ENCODE measurements at places on chromosomes 2 and 18.

GRCh38 chr2:54417577-54417976 lies 38.5 kb upstream of the SPTBN1 start:
- no peak for DNase-seq

GRCh38 chr2:80395251-80395650 lies 90.7 kb upstream of the LRRTM1 start:
- DNase-seq, result no peak

DNA sequence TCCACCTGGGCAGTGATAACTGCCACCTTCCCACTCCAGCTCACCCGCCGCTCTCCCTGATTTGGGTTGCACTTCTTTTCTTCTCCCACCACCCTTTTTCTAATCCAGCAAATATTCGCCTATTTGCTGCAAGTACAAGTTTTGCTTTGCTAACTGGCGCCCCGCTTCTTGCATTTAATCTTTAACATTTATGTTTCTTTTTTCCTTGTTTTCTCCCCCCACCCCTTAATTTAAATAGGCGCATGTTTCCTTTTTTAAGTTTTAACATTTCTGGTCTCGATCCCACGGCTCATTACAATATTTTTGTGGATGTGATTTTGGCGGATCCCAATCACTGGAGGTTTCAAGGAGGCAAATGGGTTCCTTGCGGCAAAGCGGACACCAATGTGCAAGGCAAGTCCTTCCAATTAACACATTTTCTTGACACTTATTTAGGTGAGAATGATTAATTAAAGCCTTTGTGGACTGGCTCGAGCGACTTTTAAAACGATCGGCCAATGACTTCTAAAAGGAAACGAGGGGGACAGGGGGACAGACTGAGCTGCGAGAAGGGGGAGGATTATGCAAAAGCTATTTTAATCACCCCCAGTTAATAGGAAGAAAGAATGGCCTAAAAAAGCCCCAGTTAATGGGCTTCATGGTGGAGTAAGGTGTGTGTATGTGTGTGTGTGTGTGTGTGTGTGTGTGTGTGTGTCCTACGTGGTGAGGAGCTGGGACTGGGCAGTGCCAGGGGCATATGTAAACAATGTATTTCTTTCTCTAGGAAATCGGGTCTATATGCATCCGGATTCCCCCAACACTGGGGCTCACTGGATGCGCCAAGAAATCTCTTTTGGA lies 1.6 kb downstream of the TBR1 start:
- no peak for DNase-seq

DNA sequence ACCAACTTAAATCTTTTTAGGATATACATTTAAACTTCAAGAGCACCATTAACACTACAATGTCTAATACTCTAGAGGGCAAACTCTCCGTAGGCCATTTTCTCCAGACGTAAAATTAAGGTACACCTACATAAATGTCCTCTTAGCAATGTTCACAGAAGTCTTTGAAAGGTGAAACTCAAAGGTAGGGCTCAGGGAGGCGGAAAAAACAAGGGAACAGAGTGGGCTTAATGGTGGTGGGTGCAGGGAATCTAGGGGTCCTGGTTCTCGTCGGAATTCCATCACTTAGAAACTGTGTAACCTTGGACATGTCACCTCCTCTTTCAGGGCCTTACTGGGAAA lies 668 bp downstream of the NFU1 start:
- DNase-seq, result no peak

- DNase-seq, result no peak
Observed at GRCh38 chr2:181076658-181077057, 96.3 kb downstream of the UBE2E3 start.

DNA sequence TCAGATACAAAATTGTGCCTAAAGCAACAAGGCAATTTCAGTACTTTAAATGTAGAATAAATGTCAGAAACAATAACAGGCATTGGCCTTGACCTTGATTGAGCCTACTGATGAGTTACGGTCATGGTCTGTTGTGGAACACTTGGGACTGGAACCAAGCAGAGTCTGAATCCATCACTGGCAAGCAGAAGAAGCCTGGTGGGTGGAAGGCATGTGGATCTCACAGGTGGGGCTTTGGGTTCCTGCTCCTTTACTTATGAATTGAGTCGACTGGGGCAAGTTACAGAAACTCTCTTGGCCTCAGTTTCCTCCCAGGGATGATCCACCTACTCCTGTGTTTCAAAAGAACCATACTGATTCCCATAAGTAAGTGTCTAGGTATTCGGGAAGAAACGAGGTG lies 102.3 kb downstream of the KCNF1 start:
- DNase-seq, result no peak

GRCh38 chr2:61463769-61464475 lies 7.0 kb downstream of the USP34 start:
- DNase-seq, result no peak

GRCh38 chr18:78722386-78722785 lies 257.2 kb upstream of the SALL3 start:
- DNase-seq, result no peak

DNA sequence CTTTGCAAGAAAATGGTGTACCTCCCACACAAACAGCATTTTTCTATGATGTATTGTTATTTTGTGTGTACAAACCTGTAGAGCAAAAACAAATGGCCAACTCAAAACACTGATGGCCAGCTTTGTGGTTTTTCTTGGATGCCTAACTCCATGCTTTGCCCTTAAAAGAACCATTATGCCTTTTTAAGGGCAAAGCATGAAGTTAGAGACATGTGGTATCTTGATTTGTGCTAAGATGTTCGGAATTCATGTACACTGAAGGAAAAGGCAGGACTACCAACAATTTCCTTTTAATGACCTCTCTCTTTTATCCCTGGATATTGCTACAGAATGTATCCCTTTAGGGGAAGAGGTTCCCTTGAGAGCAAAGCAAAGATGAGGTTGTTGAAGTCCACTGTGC lies 273.6 kb downstream of the SCG2 start:
- DNase-seq, result no peak

GRCh38 chr2:36266536-36267121 lies 88.9 kb upstream of the CRIM1 start:
- DNase-seq, result no peak

GRCh38 chr2:207188626-207189419 lies 23.1 kb upstream of the KLF7 start:
- DNase-seq, result no peak

DNA sequence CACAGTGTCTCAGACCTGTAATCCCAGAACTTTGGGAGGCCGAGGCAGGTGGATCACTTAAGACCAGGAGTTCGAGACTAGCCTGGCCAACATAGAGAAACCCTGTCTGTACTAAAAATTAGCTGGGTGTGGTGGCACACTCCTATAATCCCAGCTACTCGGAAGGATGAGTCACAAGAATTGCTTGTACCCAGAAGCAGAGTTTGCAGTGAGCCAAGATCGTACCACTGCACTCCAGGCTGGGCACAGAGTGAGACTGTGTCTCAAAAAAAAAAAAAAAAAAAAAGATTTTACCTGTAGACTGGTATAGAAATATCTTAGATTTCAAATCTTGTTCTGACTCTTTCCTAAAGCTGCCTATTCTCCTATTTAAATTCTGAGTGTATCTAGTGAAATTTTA lies 7.2 kb upstream of the KLHL29 start:
- DNase-seq, result no peak

DNA sequence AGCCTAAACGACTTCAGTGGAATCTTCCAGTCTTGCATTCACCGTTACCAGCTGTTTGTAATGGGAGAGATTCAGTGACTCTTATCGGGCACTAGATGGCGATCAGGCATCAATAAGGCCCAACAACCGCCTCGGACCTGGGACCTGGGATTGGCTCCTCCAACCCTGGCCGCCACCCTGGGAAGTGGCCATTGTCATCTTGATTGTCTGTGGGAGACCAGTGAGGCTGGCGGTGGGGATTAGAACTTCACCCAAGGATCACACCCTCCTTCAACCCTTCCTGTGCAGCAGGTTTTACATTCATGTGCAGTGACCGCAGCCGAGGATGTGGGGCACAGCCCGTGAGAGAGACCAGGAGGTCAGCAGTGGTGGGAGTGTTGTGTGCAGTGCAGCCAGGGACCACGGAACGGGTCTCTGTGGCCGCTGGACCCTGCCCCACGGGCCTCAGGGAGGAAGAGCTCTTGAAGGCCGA lies 85.3 kb downstream of the SPP2 start:
- no peak for DNase-seq

DNA sequence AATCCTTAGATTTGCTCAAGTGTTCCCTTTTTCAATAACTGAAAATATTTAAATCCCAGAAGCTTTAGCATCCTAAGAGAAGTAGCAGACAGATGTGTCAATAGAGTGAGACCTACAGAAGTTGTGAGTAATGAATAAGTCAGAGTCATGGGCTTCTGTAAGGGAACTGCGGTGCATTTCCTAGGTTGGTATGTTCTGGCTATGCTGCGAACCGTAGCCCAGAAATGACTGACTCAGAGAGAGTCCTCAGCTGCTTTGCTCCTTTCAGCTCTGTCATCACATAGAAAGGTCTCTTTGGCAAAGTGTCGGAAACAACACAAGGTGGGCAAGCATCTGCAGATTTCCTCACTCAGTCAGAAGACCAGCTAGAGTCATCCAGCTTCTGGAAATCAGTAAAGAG lies 297.1 kb downstream of the ARHGAP15 start:
- DNase-seq, result no peak

DNA sequence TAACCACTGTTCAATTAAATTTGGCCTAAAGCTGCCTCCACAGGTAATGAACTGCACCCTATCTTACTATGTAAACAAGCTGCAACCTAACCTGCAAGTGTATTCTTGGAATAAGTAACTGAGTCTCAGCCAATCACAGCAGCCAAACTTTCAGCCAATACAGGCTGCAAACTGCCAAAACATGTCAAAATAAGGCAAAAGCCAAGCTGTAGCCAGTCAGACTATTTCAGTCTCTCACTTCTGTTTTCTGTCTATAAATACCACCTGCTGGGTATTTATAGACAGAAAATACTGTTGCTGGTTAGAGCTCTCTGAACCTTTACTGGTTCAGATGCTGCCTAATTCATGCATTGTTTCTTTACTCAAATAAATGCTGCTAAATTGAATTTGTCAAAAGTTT lies 14.3 kb downstream of the C2orf76 start:
- no peak for DNase-seq

- no peak for DNase-seq
Observed at GRCh38 chr2:231334179-231334930, 61.2 kb upstream of the B3GNT7 start.

- DNase-seq, result no peak
Observed at GRCh38 chr18:44096016-44096415, 584.7 kb upstream of the SETBP1 start.
